M059J (cell line): ENCODE measurements at places on chromosomes 6 and 20.

- DNase-seq: no peak
These were observed 132.1 kb downstream of the HUS1B start for GRCh38 chr6:524803-525202.

DNA sequence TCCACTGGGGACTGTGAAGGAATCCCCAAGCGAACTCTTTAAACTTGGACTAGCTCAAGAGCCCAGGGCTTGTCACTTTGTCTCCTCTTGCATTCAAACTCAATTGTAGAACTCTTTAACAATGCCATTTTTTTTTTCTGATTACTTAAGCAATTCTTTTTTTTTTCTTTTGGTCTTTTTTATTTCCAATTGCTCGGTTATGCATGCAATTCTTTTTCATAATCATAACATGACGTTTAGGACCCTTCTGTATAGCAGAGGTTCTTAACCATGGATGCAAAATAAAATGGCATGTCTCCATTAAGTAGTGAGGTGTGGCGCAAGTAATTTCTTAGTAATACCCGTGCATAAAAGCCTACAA, 466 bp upstream of the BFSP1 start:
- no peak for DNase-seq

GRCh38 chr20:37442547-37442946, 78.5 kb upstream of the NNAT start:
- no peak for DNase-seq

DNA sequence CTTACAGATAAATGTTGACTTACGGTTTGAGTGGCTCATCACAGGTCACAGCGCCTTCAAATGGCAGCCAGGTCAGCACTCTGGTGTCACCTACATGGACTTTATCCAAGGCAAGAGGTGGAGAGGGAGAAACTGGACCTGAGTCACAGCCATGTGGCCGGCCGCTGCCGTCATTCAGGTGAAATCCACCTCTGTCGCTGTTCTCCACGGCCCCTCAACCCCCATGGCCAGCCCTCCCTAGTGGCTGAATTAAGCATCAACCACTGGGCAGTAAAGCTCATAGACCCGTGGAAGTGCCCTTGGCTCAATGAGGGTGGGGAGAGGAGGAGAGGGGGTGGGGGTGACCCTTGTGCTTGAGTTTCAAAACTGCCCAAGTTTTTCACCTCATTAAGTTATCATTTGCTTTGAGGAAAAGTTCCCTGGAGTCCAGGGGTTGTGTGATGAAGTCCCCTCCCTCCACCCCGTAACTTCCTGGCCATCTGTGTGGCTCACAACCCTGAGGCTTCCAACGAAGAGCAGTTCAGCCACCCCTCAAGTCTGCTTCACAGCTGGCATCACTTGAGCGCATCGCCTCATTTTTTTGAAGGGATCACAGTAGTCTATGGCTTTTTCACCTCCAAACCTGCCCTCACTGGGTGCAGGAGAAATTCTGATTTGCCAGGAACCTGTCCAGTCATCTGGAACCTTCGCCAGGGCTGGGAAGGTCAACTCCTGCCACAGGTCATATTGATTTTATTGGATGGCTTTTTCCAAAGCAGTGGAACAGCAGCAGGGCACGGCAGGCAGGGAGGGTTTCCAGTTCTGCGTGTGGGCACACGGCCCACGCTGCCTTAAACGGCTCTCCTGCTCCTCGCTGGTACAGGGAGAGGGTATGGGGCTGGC, 43.5 kb upstream of the APCDD1L start:
- DNase-seq: no peak

GRCh38 chr6:26104457-26105108, 17.4 kb downstream of the HFE start:
- peak; percentile 60 for DNase-seq

- DNase-seq: peak; percentile 37
These were observed 84.5 kb upstream of the RIN2 start for GRCh38 chr20:19673575-19673974.

- DNase-seq: peak; percentile 30
These were observed 115.2 kb upstream of the GLP1R start for GRCh38 chr6:38933426-38933825.

DNA sequence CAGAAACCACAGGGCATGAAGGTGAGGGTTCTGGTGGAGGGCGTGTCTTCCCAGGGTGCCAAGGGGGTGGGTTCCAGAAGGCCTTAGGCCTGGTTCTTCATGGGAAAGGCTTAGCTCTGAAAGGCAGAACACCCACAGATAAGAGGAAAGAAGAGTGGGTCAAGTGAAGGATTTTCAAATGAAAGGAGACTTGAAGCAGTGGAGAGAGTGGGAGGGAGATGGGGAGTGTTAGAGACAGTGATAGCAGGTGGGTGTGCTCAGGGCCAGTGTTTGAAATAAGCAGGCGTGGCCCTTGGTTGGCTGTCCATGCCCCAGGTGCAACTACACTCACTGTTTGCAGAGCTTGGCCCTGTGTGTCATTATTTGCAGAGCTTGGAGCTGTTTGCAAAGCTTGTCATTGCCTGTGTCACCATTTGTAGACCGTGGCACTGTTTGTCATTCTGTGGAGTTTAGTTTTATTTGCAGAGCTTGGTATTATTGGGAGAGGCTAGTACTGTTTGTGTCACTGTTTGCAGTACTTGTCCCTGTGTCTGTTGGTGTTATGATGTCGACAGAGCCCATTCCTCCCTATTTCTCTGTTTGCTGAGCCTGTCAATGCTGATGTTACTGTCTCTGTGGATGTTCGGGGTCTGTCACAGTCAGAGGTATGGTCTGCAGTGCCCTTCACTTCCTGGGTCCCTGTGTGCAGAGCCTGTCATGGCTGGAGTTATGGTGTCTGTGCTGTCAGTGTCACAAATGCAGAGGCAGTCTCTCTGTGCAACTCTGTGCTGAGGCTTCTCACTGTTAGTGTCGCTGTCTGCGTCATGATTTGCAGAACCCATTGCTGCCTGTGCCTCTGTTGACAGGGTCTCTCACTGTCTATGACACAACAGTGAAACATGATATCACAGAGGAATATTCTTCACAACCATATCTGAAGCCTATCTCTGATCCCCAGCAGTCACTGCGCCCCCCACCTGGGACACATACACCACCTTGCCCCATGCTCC, 127.7 kb upstream of the LRFN2 start:
- no peak for DNase-seq

DNA sequence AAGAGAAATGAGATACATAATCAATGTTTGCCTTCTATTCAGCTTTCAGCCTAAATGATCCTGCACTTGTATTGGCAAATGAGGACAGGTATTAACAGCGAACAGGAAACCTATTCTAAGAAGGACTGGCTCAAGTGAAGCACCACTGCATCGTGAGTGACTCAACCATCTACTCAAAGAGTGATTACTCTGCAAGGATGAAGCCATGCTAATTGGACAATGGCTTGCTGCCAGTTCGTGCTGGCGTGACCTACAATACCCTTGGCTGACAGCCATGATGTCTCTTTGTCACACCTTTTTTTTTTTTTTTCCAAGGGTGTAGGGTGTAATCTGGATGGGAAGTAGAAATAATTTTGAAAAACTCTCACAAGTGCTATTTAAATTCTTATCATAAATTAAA, 104.9 kb downstream of the GJA10 start:
- DNase-seq: peak; percentile 78

GRCh38 chr20:46406986-46407670, 713 bp upstream of the ELMO2 start:
- no peak for DNase-seq

- DNase-seq: no peak
These were observed 38.1 kb downstream of the CRYBG1 start for GRCh38 chr6:106398621-106399020.
